ENCODE measurements at places on chromosomes 5 and 9. TPM values are rescaled to one million over a fixed set of nuclear protein-coding genes. Genes with fewer than 3 reads are reported as not detected.

DNA sequence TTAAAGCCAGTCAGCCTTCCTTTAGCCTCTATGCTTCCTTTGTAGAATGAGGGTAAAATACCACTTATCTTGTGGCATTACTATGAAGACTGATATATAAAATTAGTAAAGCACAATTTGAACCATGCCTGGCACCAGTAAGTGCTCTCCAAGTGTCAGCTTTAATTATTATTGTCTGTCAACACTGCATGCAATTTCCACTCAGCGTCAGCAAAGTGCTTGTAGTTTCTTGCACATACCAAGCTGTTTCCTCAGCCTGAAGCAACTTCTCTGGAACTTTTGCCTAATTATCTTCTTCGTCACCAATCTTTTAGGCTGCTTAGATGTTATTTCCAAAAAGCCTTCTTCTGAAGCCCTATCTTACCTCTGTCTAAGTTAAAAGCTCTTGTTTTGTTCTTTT is 177.3 kb downstream of the CDC42SE2 start:
- no peak overlapping the region for H3K27ac ChIP-seq
- no peaks in the 10 kb centered on the region for H3K27me3 ChIP-seq
- DNase-seq, result no peak
- H3K36me3 ChIP-seq, result no peaks in the 10 kb centered on the region

GRCh38 chr5:93587597-93588351 is 4.8 kb downstream of the NR2F1 start:
- no peaks in the 10 kb centered on the region for H3K36me3 ChIP-seq
- peaks cover 11% of the 10 kb centered on the region for H3K4me1 ChIP-seq
- no peak overlapping the region for H3K4me3 ChIP-seq
- H3K27ac ChIP-seq, result no peak overlapping the region
- H3K27me3 ChIP-seq, result peaks cover 4% of the 10 kb centered on the region

GRCh38 chr9:93132287-93132927 is 1.6 kb downstream of the NINJ1 start:
- H3K27me3 ChIP-seq, result no peaks in the 10 kb centered on the region
- peaks cover 65% of the 10 kb centered on the region for H3K4me1 ChIP-seq
- H3K27ac ChIP-seq, result peak overlapping the region; percentile 97
- DNase-seq, result peak; percentile 63

DNA sequence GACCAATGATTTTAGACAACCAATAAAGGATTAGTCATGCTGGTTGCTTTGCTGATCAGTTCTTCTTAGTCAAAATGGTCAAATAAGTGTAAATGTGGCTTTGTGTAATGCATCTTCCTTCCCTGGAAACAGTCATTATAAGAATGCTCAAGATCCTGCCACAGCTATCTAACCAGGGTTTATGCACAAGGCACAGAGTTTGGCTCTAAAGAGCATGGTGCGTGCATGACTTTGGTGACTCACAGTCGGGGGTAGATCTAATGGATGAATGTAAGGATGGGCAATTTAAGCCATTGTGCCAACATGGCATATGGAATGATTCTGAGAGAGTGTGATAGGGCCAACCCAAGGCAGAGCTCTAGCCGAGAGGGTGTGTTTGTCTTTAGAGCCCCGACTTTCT is 6.5 kb downstream of the LIX1 start:
- no peak overlapping the region for H3K4me3 ChIP-seq
- no peak for DNase-seq
- H3K27ac ChIP-seq, result no peak overlapping the region
- no peaks in the 10 kb centered on the region for H3K36me3 ChIP-seq
- no peaks in the 10 kb centered on the region for H3K27me3 ChIP-seq

DNA sequence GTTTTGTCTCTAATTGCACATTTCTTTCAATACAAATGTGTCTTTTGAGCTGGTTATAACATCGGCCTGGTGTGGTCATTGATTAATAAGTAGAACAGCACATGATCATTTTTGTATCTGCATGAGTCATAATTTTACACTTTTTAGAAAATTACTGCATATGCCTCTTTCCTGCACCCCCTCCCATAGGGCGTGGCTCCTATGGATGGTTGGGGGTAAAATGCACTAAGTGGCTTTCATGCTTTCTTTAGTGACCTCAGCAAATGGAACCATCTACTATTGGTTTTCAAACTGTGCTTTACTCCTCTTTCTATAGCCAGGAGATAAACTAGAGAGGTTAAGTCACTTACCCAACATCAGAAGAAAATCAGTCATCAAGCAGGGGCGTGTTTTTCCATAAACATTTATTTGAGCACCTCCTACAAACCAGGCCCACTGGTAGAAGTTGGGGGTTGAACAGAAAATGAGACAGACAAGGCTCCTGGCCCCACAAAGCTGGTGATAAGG is 3.8 kb downstream of the ANXA6 start:
- H3K27ac ChIP-seq, result no peak overlapping the region
- H3K4me1 ChIP-seq, result peaks cover 66% of the 10 kb centered on the region
- H3K27me3 ChIP-seq, result no peaks in the 10 kb centered on the region
- no peak for DNase-seq
- H3K4me3 ChIP-seq, result no peak overlapping the region

DNA sequence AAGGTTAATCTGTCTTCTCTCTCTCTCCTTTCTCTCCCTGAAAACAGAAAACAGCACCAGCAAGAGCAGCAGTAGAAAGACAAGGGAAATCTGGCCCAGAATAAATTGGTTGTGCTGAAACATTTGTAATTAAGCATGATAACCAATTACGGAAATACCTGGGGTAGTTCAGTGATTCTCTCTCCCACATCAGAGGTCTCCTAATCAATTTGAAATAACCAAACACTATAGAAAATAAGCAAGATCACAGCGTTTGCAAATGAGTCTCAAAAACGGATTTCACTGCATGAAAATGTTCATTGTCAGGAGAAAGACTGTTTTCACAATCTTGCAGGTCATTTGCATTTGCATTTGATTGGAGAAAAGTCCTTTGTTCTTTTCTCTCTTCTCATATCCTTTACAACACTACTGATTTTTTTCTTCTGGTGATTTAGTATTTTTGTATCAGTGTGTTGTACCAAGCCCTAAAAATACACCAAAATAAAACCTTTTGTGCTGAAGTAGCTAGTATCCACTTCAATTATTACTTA is 36.8 kb upstream of the CDH6 start:
- H3K4me3 ChIP-seq, result no peak overlapping the region
- no peaks in the 10 kb centered on the region for H3K27me3 ChIP-seq
- DNase-seq, result no peak
- no peak overlapping the region for H3K27ac ChIP-seq
- H3K4me1 ChIP-seq, result no peaks in the 10 kb centered on the region
- H3K36me3 ChIP-seq, result no peaks in the 10 kb centered on the region

DNA sequence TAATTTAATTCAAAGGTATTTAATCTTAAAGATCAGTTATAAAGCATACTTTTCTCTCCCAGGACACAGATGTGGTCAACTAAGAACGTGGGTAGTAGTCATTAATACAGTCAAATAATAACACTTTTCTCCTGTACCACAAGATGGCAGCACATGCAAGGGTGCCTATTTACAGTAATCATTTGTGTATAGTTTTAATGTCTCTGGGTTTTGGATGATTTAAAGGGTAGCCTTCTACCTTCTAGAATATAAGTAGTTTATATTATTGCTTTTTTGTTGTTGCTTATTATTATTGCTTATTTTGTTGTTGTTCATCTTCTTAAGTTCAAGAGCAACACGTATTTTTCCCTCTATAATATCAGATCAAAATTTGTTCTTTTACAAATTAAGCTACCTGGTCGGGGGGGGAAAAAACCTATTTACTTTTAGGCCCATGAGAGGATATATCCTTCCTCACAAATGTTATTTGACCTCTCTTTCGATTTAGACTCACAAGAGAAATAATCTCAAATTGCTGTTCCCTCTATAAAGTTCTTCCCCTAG is 59.6 kb upstream of the SLC27A6 start:
- H3K4me1 ChIP-seq, result no peaks in the 10 kb centered on the region
- no peak overlapping the region for H3K27ac ChIP-seq
- no peaks in the 10 kb centered on the region for H3K27me3 ChIP-seq
- DNase-seq, result peak; percentile 30
- no peaks in the 10 kb centered on the region for H3K36me3 ChIP-seq

DNA sequence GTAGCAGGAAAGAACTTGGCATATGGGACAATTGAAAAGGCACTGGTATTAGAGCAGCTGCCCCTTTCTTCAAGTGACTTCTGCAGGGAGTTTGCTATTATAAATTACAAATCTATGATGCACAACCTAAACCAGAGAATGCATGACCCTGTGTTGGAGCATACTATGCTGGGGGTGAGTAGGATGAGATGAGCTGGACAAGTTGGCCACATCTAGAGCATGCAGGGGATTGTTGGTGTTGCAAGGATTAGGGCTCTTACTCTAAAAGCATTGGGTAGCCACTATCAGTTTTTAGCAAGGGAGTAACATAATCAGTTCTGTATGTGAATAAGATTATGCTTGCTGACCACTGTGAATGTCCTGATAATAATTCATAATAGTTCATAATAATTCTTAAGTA is 186.7 kb downstream of the KIAA0825 start:
- peaks cover 17% of the 10 kb centered on the region for H3K4me1 ChIP-seq
- no peaks in the 10 kb centered on the region for H3K27me3 ChIP-seq

DNA sequence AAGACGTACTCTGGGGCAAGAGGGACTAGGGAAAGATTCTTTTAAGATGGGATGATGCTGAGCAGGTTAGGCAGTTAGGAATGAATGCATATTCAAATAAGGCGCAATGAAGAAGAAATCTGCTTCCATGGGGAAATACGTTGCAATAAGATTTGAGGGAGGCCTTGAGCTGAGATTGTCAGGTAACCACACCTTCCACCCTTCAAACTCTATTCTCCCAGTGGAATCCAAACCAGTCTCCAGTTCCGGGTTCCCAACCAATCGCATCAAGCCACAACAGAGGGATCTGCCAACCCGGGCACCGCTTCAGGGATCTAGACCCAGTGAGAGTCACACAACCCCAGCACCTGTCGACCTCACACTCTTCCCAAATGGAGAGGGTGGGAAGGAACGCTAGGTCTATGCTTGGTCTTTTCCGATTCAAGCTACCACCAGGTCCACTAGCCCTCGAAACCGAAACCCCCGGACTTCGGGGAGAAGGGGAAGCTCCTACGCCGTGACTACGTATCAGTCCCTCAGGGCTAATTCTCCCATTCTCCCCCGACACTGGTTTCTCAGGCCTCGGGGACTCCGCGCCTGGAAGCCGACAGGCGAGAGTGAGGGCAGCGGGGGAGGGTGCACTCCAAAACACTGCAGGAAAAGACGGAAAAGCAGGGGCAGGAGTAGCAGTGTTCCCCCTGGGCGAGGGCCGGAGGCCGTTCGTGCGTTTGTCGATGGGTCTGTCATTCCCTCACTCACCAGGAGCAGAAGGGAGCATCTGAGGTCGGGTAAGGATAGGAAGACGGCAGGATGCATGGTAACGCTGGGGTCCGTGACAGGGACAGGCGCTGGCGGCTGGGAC is 534 bp downstream of the ERP44 start:
- no peaks in the 10 kb centered on the region for H3K27me3 ChIP-seq
- peak; percentile 71 for DNase-seq
- H3K4me1 ChIP-seq, result peaks cover 50% of the 10 kb centered on the region
- no peaks in the 10 kb centered on the region for H3K36me3 ChIP-seq
- peak overlapping the region; percentile 91 for H3K27ac ChIP-seq

GRCh38 chr9:34396276-34397214 is 19.8 kb upstream of the MYORG start:
- DNase-seq, result no peak
- no peaks in the 10 kb centered on the region for H3K27me3 ChIP-seq
- H3K36me3 ChIP-seq, result no peaks in the 10 kb centered on the region
- H3K4me3 ChIP-seq, result no peak overlapping the region
- H3K4me1 ChIP-seq, result no peaks in the 10 kb centered on the region

DNA sequence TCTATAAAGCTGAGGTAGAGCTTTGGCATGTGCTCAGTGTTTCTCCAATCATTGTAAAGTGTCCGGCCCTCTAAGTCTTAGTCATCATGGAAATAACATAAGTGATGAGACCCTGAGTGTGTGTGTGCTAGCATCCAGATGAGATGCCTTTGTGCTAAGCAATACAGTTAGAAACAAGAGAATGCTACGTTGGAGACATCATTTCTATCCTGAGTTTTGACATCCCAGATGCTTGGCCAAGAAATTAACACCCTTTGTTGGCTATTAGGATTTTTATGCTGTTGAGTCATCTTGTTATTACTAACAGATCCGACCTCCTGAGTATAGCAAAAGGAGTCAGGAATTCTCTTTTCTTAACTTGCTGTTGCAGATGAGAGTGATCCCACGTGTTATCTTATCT is 508.0 kb downstream of the GADD45G start:
- no peaks in the 10 kb centered on the region for H3K27me3 ChIP-seq
- no peak overlapping the region for H3K27ac ChIP-seq
- no peak for DNase-seq
- H3K4me3 ChIP-seq, result no peak overlapping the region

GRCh38 chr9:124251605-124252378 is 6.0 kb upstream of the NEK6 start:
- no peak overlapping the region for H3K4me3 ChIP-seq
- DNase-seq, result no peak
- no peaks in the 10 kb centered on the region for H3K4me1 ChIP-seq
- no peak overlapping the region for H3K27ac ChIP-seq

DNA sequence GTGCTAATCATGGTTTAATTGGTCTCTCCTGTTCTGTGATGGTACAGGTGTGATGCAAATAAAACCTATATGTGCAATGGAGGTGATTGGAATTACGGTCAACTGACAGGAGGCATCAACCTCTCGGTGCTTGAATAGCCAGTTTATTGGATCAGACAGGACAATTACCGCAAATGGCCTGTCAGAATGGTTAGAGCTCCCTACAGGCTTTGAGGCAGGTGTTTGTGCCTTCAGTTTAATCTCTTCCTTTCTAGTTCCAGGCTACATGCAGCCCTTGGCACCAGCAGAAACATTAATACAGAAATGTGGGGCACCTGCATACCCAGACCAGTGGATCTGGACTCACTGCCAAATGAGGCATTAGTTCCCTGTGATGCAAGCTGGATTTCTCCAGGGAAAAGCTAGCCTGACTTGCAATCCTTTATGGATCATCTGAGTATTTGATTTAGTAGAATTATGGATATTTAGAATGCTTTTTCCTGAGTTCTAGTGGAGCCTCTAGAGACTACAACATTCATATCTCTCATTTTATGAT is 128.6 kb downstream of the MAT2B start:
- H3K4me1 ChIP-seq, result no peaks in the 10 kb centered on the region
- DNase-seq, result no peak
- no peak overlapping the region for H3K4me3 ChIP-seq

DNA sequence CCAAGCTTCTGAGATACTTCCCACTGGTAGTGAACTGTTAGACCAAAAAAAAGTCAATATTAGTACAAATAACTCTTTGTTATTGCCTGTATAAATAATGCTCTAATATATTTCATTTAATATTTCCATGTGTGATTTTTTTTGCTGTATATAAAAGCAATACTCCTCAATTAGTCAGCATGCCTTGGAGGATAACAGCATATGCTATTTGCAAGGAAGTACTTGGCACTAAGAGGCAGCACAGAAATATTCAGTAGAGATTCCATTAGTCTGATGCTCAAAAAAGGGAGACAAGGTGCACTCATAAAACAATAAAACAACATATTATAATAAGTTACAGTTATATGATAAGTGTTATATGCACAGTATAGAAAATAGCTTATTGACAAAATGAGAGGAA is 296.6 kb upstream of the MPDZ start:
- no peaks in the 10 kb centered on the region for H3K36me3 ChIP-seq
- H3K4me3 ChIP-seq, result no peak overlapping the region
- DNase-seq, result no peak

GRCh38 chr9:5446451-5447236 is 3.7 kb upstream of the CD274 start:
- H3K4me1 ChIP-seq, result peaks cover 6% of the 10 kb centered on the region
- no peaks in the 10 kb centered on the region for H3K27me3 ChIP-seq
- H3K27ac ChIP-seq, result no peak overlapping the region
- H3K36me3 ChIP-seq, result no peaks in the 10 kb centered on the region
- no peak for DNase-seq
- no peak overlapping the region for H3K4me3 ChIP-seq

Gene UCK1
- 16.5 TPM for total RNA-seq

Gene MYMK
- total RNA-seq, result not detected

Gene IGIP
- total RNA-seq, result 6.3 TPM
